Cardiac fibroblast (primary cell): ENCODE measurements at places on chromosomes 1 and 21.

DNA sequence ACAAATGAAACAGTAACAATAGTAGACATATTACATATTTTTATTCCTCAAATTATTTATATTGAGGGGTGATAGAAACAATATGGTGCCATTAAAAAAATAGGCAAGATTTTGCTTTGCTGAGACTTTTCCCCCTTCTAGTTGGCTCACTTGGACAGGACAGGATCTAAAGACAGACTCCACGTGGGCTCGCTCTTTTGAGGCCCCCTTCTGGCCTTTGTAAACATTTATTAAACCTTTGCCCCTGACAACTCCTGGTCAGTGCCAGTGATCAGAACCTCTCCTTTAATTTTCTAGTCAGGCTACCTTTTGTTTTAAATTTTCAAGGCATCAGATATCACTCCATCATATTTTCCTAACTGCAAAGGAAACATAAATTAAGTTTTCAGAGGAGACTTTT is 49.7 kb upstream of the IFI44L start:
- DNase-seq: no peak

DNA sequence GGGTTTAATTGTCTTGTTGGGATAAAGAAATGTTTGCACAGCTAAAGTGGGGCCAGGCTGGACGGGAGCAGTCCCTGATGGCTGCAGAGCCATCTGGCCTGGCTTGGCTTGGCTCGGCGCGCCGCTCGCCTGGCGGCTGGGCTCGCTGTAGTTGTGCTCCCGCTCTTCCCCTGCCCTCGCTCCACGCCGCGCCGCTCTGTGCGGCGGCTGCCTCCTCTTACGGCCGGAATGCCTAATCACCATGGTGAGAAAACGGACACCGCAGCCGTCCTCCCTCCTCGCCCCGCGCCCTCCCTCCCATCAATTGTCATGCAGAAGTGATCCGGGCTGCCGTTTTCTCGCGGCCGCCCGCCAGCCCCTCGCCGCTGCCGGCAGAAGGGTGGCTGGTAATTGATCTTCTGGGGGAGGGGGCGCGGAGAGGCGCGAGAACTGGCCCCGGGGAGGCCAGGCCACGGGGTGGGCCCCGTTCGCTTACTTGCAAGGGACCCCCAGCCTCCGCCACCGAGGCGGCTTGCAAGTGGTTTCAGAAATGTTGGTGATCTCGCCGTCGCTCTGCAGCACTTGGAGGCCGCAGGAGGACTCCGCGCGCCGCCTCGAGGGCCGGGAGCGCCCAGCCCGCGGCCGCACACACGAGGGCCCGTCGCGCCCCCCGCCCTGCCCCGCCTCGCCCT is 12.4 kb downstream of the RNF220 start:
- DNase-seq: peak; percentile 33

- no peak for DNase-seq
Observed at GRCh38 chr1:226209307-226210059, 14.0 kb upstream of the MIXL1 start.

DNA sequence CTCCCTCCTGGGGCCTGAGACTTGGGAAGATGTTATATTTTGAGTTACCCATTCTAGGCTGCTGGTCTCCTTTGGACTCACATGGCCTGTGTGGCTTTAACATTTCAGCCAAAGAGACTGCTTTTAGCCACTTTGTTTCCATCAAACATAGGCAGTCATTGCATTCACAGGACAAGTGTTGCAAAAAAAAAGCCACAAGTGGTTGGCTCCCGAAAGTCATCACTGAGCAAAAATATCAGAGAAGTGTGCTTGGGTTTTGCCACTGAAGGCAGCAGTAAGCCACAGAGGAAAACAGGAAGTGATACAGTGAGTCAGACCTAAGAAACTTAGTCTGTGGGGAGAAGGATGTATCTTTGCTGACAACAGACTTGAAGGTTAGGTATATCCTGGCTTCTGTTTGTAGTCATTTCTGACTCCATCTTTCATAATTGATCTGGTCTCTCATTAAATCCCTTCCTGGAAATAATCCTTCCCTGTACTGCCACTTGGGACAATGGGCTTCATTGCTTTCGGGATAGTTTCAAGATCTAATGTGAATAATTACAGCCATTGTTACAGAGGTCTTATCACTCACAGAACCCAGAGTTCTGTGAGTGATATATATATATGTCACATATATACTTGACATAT is 80.9 kb downstream of the COLGALT2 start:
- peak; percentile 91 for DNase-seq

- no peak for DNase-seq
Observed at GRCh38 chr1:33247545-33247944, 8.7 kb upstream of the ZNF362 start.

GRCh38 chr1:119748040-119748439 is 20.7 kb downstream of the HMGCS2 start:
- DNase-seq: no peak

GRCh38 chr1:10795276-10796021 is 997 bp downstream of the CASZ1 start:
- DNase-seq: peak; percentile 23

GRCh38 chr21:39332175-39332574 is 16.7 kb downstream of the HMGN1 start:
- no peak for DNase-seq

DNA sequence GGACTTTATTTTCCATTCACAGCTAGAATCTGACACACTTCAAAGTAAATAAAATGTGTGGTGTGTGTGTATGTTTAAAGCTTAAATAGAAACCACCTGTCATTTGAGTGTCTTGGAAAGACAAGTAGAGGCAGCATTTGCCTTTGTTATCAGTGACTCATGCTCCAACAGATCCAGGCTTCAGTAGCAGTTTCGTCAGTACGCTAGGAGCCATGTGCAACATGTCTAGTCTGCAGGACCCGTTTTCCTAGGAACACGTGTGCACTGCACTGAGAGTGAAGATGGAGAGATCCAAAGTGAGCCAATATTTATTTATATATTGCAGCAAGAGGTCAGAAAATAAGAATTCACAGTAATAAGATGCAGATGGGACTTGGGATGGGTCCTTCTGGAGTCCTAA is 41.8 kb downstream of the SGIP1 start:
- DNase-seq: peak; percentile 88

- DNase-seq: peak; percentile 78
Observed at GRCh38 chr1:19704247-19705113, 39.8 kb downstream of the HTR6 start.

- DNase-seq: peak; percentile 5
Observed at GRCh38 chr1:89125240-89125912, 538 bp downstream of the GBP2 start.

DNA sequence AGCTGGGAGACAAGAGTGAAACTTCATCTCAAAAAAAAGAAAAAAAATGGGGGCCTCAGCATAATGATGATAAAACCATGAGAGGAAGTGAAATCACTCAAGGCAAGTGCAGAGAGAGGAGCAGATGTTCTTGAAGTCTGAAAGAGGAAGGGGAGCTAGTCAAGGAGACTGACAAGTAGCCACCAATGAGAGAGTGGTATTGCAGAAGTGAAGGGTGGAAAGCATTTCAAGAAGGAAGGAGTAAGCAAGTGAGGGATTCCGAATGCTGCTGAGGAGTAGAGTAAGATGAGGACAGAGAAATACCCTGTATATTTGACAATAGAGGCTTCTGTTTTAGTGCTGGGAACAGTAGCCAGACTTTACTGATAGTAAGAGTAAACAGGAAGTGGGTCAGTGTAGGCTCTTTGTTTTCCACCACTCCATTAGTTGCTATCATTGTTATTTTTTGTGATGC is 2.9 kb downstream of the TATDN3 start:
- peak; percentile 8 for DNase-seq

DNA sequence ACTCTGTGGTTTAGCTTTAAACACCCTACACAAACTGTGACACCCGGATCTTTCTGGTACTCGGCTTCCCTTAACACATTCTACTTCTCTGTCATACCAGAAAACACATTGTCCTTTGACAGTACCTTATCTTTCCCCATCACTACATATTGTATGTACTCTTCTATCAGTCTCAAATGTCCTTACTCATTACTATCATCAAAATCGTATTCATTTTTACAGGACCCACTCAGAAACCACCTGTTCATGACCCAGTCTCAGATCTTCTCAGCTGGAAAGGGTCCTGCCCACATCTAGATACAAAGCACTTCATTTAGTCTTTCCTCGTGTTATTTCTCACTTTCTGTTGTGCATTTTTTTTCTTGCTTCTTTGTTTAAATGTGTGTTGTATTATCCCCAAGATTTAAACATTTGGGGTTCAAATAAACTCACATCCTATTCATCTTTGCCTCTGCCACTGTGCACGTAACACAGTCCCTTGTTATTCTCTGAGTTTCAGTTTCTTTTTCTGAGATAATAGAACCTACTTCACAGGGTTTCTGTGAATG is 27.7 kb downstream of the CD34 start:
- DNase-seq: no peak

GRCh38 chr1:225890346-225891228 is 1.6 kb upstream of the LEFTY1 start:
- peak; percentile 22 for DNase-seq

- DNase-seq: no peak
Observed at GRCh38 chr1:39326836-39327235, 122.3 kb downstream of the MACF1 start.

GRCh38 chr1:38776466-38777065 is 83.0 kb downstream of the RRAGC start:
- DNase-seq: no peak

DNA sequence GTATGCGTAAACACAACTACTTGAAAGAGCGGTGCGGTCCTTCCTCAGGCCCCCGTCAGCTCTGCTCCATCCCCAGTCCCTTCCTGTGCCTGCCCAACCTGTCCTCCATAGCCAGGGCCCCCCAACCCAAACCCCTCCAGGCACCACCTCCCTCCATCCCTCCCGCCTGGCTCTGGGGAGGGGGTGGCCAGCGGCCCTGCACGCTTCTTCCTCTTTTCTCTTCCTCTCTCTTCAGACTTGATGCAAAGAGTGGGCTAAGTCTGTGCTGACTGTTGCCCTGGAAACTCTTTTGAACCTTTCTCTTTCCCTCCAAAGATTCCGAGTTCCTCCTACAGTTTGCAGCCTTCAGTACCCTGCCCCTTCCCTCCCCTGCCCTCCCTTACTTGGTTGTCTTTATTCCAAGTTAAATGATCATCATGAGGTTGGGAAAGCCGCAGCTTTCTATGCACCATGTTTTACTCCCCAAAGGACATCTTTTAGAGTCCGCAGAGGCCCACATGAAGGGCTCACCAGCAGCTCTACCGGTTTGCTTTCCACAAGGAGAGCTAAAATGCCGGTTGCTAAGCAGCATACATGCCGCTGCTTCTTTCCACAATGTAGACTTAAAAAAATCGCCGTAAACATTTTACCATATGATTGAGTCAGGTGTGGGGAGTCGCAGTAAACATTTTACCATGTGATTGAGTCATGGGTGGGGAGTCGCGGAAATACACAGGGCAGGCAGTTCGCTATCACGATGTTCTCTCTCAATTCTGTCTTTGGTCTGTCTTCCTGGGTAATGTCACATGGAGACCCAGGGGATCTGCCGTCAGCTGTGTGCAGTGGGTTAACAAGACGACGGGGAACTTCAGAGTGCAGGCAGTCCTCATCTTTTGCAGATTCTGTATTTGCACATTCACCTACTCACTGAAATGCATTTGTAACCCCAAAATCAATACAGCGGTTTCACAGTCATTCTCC is 525.3 kb downstream of the KIF26B start:
- no peak for DNase-seq

GRCh38 chr1:240803151-240803550 is 191.2 kb upstream of the GREM2 start:
- peak; percentile 24 for DNase-seq

DNA sequence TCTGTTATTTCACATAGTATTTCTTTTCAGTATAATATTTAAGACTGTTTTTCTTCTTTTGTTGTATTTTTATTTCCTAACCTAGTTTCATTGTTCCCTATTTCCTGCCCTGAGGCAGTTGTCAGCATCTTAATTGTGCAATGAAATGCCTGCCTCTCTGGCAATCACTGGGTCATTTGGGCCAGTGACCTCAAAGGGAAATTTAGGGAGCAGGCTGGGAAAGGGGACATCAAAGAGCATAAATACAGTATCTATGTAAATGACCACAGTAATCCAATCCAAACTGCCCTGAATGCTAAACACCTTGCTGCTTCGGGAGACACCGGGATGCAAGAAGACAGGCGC is 147.8 kb downstream of the TLR5 start:
- DNase-seq: peak; percentile 41

GRCh38 chr1:7046314-7046713 is 261.1 kb downstream of the CAMTA1 start:
- peak; percentile 39 for DNase-seq

GRCh38 chr1:197775282-197776262 is at the start of gene DENND1B:
DENND1B (minus strand) TSS chr1:197775480; CDS start chr1:197775155, 325 bp downstream.
- peak; percentile 60 for DNase-seq

GRCh38 chr1:113977906-113978305 is 1.4 kb upstream of the OLFML3 start:
- DNase-seq: peak; percentile 21

DNA sequence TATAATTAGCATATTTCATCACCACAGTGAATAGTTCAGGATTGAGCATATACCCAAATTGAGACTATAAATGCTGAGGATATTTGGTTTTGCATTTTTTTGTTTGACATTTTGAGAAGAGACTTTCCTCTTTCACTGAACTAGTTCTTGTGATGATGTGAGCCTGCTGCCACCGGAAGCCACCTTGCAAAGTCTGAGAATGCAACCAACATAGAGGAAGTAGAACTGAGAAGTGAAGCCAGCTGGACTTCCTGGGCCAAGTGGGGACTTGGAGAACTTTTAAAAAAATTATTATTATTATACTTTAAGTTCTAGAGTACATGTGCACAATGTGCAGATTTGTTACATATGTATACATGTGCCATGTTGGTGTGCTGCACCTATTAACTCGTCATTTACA is 102.3 kb downstream of the RPE65 start:
- DNase-seq: no peak

DNA sequence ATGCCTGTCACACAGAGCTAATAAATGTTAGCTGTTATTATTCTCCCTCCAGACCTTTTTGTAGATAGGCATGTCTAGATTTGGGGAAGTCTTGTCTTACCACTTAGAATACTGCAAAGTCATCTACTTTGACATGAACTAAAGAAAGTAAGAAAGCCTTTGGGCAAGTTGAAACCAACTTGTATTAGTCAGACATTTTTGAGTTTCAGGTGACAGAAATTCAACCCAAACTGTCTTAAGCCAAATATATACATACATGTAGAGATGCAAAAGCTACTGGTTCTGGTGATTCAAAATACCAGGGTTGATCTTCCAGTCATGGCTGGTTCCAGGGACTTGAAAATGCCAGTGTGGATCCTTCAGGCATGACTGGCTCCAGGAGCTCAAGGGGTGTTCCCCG is 276.8 kb upstream of the TMEM51 start:
- DNase-seq: no peak

GRCh38 chr1:153803470-153804056 is 28.4 kb downstream of the SLC27A3 start:
- no peak for DNase-seq

GRCh38 chr1:66267201-66267940 is 266.6 kb upstream of the SGIP1 start:
- no peak for DNase-seq

DNA sequence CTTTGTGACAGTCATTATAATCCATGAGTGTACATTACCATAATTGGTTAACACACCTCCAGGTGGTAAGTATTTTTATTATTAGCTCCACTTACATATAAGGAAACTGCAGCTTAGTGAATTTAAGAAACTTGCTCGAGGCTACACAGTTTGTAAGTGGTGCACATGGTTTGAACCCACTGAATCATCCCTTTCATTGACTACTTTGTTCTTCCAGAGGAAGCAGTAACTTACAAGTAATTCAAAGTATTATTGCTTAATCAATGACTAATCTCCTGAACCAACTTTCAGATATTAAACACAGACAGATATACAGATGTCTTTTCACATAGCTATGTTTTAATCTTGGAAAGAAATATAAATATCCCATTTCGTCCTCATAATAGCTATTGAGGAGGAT is 18.7 kb upstream of the CLDN8 start:
- DNase-seq: peak; percentile 11

- peak; percentile 33 for DNase-seq
Observed at GRCh38 chr1:55927702-55928290, 651.6 kb downstream of the PLPP3 start.
